ENCODE measurements at places on chromosomes 6 and 20. TPM values are rescaled to one million over a fixed set of nuclear protein-coding genes. Genes with fewer than 3 reads are reported as not detected.

GRCh38 chr6:112233847-112234246 is 20.5 kb downstream of the LAMA4 start:
- peaks cover 73% of the 10 kb centered on the region for H3K4me1 ChIP-seq
- peak; percentile 70 for DNase-seq
- peak overlapping the region; percentile 70 for H3K27ac ChIP-seq
- H3K36me3 ChIP-seq, result no peaks in the 10 kb centered on the region
- no peak overlapping the region for H3K4me3 ChIP-seq

- H3K27me3 ChIP-seq, result no peaks in the 10 kb centered on the region
- H3K4me1 ChIP-seq, result no peaks in the 10 kb centered on the region
- no peaks in the 10 kb centered on the region for H3K36me3 ChIP-seq
These were observed 134.3 kb downstream of the ISM1 start for GRCh38 chr20:13355411-13355810.

GRCh38 chr6:84763886-84764331 is 489 bp downstream of the TBX18 start:
- H3K27ac ChIP-seq, result peak overlapping the region; percentile 86
- peak overlapping the region; percentile 56 for H3K4me3 ChIP-seq
- H3K36me3 ChIP-seq, result no peaks in the 10 kb centered on the region
- H3K27me3 ChIP-seq, result peaks cover 89% of the 10 kb centered on the region
- H3K4me1 ChIP-seq, result peaks cover 5% of the 10 kb centered on the region

DNA sequence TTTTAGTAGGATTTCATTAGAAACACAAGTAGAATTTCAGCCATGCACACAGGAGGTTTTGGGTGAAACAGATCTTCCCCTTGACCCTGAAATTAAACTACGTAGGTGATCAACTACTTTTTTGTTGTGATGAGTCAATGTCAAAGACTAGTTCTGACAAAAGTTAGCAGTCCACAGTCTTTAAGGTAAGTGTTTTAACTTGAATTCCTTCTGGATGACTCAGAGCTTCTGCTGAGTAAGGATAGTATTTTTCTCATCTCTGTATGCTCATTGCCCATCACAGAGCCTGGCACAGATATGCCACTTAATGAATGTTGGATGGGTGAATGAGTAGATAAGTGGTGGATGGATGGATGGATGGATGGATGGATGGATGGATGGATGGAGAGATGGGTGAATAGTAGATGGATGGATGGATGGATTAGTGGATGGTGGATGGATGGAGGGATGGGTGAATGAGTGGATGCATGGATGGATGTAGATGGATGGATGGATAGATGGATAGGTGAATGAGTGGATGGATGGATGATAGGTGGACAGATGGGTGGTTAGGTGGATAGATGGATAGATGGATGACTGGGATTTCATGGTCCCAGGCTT is 165.3 kb downstream of the ZMYND8 start:
- no peaks in the 10 kb centered on the region for H3K36me3 ChIP-seq
- H3K4me3 ChIP-seq, result no peak overlapping the region
- H3K4me1 ChIP-seq, result peaks cover 11% of the 10 kb centered on the region
- H3K27ac ChIP-seq, result no peak overlapping the region

- H3K27ac ChIP-seq, result no peak overlapping the region
- no peak overlapping the region for H3K4me3 ChIP-seq
- no peaks in the 10 kb centered on the region for H3K4me1 ChIP-seq
- DNase-seq, result no peak
These were observed 99.3 kb downstream of the RTN4IP1 start for GRCh38 chr6:106530026-106530425.

DNA sequence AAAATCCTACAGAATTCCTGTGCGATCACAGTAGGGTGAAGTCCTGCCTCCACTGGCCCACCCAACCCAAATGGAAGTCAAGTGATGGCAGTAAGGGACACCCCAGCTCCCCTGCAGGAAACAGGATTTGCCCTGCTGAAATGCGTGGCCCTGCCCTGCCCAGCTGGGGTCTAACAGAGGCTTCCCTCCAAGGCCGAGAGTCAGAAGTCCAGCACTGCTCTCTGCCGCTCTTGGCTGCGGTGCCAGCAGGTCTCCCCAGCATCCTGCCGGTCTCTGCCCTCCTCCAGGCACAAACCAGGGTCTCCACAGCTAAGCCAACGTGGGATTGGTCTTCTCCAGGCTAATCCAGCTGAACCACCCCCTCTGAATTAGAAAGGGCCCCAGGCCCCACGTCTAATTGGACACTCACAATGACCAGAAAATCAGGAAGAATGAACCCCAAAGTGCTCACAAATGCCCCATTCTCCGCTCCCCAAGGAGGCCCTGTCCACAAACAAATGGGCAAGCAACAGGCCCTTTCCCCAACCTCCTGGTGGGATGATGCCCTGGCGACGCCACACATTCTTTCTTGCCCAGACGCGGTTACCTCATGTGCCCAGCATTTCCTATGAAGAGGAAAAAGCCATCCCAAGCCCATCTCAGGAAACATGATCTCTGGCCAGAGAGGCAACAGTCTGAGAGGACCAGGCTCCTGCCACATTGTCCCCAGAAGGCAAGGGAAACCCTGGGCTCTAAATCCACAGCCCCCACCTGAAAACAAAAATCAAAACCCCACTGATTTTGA is 117.2 kb downstream of the BANF2 start:
- no peaks in the 10 kb centered on the region for H3K4me1 ChIP-seq
- H3K4me3 ChIP-seq, result no peak overlapping the region
- no peaks in the 10 kb centered on the region for H3K36me3 ChIP-seq
- no peak overlapping the region for H3K27ac ChIP-seq
- no peak for DNase-seq
- H3K27me3 ChIP-seq, result no peaks in the 10 kb centered on the region

DNA sequence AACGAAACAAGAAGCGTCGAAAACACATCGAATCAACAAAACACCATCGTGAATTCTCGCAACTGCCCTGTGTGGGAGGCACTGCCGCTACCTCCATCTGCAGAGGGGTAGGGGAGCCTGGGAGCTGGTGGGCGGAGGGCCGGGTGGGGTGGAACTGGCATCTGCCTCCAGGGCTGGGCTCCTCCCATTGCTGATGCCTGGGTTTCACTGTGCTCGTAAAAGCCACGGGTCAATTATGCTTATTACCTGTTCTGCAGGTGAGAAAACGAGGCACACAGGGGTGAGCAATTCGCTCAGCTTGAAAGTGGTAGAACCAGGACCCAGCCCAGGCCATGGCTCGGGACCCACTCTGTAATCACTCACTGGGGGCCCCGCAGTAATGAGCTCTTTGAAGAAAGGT is 16.5 kb upstream of the SULF2 start:
- H3K27me3 ChIP-seq, result peaks cover 22% of the 10 kb centered on the region
- DNase-seq, result no peak
- no peak overlapping the region for H3K4me3 ChIP-seq
- H3K27ac ChIP-seq, result no peak overlapping the region

The IDH3B gene
- polyA plus RNA-seq, result 206 TPM

Data from heart right ventricle (tissue), 16 donors.